Activated CD4-positive, alpha-beta T cell treated with anti-CD3 and anti-CD28 coated beads, Interleukin-10, Interleukin-2, amounts not matched to agents 100 ng/mL and 50 ng/mL, durations not matched to agents 16 hours and 8 hours (primary cell): ENCODE measurements at places on chromosomes 5 and 9.

GRCh38 chr9:95004411-95005277, 278.1 kb downstream of the AOPEP start:
- DNase-seq = peak; percentile 44

- DNase-seq = no peak
Observed at GRCh38 chr5:65832152-65832551, 94.2 kb upstream of the ERBIN start.

GRCh38 chr5:61139931-61140330, 22.3 kb downstream of the SMIM15 start:
- DNase-seq = no peak

DNA sequence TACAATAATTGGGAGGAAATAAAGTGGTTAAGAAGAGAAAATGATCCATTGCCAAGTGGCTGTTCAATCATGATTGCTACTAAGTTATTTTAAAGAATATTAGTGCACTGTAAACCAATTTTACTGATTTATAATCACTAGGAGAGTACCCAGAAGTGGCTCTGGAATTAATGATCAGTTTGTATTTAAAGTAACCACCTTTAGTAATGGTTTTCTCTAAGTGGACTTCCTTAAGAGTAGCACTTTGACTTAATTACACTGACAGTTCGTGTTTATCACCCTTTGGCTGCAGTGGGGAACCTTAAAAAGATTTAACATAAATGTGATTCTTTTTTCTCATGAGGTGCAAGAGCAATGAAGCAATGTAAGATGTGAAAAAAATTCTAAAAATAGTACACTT, 310.8 kb downstream of the CDH12 start:
- no peak for DNase-seq

DNA sequence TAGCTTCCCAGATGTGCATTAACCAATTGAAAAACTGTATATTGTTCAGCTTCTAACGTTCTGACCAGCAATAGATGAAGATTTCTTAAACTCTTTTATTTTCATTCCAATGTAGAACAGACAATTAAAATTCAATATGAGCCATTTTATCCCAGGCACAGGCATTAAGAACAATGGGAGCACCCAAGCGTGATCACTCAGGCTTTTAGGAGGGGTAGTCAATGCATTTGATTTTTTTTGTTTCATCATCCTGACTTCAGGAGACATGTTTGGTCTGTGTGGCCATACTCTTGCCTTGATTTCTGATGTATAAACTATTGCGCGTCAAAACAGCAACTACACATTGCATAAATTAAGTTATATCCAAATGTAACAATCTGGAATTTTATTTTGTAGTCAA, 653.0 kb upstream of the RORB start:
- DNase-seq = no peak

- DNase-seq = no peak
Observed at GRCh38 chr9:136690806-136691261, 3.6 kb upstream of the AGPAT2 start.

DNA sequence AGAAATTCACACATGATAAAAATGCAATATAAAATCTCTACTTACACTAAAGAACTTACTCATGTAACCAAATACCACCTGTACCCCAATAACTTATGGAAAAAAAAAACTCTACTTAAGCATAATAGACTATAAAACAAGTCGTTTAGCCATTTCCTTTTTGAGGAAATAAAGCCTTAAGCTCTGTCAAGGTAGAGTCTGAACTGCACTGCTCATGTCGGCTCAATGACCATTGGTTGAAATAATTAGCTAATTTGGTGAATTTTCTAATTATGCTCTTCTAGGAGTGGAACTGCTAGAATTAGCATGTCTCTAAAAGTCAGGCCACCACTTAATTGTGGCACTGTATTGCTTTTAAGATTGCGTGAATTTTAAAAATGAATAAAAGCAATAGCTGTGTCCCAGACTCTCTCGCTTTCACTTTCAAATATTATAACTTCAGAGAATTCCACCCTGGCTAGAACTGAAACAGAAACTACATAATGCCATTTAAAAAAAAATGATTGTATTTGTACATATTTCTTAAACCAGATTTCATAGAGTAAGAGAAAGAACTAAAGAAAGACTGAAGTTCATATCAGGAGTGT, 113.0 kb upstream of the PCA3 start:
- DNase-seq = peak; percentile 10

GRCh38 chr5:34703767-34704713, 47.9 kb downstream of the RAI14 start:
- no peak for DNase-seq

GRCh38 chr5:405421-405820, 37.6 kb upstream of the EXOC3 start:
- DNase-seq = no peak

DNA sequence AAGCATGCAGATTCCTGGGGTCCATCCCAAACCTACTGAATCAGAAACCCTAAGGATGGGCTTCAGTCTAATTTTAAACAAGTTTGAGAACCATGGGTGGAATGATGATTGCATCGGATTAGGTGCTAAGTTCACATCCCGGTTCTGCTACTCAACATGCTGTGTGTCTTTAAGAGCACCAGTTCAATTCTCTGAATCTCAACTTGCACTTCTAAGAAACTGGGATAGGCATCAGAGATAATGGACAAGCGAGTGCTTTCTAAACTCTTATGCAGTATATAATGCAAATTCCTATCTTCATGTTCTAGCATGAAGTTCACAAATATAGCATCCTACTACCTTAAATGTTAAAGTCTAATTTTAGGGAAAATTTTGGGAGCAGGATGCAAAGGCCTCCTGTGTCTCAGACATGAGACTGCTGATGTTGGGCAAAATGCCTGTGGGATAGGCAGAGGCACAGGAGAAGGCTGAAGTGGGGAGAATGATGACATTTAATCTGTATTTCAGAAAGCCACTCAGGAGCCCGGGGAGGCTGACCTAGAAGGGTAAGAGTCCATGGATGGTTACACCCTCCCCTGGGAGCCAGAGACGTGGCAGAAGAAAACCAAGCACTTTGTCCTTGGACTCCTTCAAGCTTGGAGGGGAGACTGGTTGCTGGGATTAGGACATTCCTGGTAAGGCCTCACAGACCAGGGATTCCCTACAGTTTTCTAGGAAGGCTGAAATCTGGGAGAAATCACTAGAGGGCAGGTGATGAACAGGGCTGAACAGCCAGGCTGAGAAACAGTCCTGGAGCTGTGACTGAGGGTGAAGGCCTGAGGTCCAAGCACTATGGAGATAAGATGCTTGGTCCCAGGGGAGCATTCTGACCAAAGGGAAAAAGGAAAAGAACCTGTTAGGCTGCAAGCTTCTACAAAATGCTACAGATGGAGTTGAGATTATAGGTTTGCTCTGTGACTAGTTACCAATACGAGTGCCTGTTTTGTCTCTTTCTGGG, 311.9 kb upstream of the PANK3 start:
- DNase-seq = no peak

DNA sequence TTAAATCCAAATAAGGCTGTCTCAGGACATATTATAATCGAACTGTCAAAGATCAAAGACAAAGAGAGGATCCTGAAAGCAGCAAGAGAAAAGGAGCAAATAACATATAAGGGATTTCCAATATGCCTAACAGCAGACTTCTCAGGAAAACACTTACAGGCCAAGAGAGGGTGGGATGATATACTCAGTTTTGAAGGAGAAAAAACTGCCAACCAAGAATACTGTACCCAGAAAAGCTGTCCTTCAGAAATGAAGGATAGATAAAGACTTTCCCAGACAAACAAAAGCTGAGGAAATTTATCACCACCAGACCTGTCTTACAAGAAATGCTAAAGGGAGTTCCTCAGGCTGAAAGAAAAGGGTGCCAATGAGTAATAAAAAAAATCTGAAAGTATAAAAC, 16.0 kb downstream of the EGFLAM start:
- DNase-seq = no peak

- DNase-seq = no peak
Observed at GRCh38 chr9:125885405-125886034, 138.3 kb downstream of the PBX3 start.

GRCh38 chr5:140261403-140262171, 41.3 kb downstream of the PFDN1 start:
- DNase-seq = peak; percentile 53

GRCh38 chr9:13174906-13175639, 104.4 kb downstream of the MPDZ start:
- DNase-seq = no peak

- peak; percentile 46 for DNase-seq
Observed at GRCh38 chr5:61790678-61791077, 458.6 kb downstream of the ZSWIM6 start.

DNA sequence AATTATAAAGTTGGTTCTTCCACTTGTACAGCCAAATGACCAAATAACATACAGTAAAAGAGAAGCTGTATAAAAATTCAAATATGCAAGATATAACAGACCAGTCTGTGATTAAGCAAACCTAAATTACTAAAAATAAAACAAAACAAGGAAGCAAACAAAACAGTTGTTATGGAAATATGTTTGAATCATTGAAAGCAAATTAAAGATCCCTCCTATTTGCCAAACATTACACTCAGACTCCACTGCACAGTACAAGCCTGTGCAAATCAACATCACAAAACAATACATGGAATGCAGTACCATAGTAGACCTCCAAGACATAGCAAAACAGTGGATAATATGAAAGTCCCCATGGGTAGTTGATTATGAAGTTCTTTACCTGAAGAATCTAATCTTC, 288.1 kb upstream of the PTGER4 start:
- no peak for DNase-seq

DNA sequence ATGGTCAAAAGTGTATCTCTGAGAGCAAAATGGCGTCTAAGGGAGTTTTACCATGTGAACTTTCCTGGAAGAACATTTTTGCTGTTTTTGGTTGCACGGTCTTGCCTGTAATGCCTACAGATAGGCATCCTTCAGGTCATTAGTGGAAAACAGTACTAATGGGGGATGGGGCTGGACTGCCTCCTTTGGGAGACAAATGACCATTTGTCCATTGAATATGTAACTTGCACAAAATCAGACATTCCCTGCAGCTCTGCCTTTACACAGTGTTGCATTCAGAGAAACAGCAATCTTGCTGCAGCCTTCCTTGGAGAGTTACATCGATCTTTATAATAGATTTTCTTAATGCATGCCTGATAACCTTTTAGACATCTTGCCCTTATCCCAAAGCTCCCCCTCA, 138.5 kb upstream of the EGFLAM start:
- no peak for DNase-seq

DNA sequence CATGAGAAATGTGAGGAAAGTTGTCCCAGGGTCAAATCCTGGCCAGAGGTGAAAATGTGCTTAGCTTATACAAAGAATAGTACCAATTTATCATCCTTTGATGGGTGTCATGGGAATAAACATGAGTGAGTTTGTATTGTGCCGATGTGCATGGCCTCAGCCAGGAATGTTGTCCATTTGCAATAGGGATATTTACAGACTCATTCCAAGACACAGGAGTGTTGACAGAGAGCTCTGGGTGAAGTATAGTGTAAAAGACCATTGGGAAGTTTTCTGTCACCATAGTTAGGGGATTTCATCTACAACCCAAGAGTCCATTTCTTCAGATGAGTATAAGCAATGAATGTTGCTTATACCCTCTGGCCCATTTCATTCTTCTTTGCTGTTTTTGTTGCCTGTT, 160.1 kb downstream of the DMAC1 start:
- no peak for DNase-seq

DNA sequence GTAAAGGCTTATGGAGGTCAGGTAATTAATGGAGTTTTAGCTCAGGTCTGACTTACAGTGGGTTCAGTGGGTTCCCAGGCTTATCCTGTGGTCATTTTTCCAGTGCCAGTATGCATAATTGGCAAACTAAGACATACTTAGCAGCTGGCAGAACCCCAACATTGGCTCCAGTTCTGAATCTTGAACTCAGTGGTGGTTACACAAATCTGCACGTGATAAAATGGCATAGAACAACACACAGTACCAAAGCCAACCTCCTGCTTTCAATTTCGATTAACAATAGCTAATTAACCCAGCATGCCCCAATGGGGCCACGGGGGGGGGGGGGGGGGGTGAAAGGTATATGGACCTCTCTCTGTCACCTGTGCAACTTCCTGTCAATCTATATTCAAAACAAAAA, 19.0 kb upstream of the BARX1 start:
- no peak for DNase-seq

GRCh38 chr5:164377746-164378145, 872.3 kb downstream of the MAT2B start:
- no peak for DNase-seq

DNA sequence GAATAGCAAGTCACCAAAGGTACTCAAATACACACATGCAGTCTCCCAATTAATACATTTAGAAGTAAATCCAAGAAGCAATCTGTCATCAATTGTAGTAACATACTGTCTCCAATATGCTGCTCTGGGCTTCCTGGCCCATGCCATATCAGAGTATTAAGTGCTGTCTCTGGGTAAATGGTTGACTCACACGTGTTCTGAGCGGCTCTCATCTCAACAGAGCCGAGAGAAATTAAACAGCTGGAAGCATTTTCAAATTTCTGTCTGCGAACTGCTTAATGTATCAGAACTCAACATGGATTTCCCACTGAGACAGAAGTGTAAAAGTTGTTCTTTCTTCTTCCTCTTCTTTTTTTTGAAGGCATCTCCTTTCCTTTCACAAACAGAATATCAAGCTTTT, 247.3 kb upstream of the TAS2R1 start:
- no peak for DNase-seq

DNA sequence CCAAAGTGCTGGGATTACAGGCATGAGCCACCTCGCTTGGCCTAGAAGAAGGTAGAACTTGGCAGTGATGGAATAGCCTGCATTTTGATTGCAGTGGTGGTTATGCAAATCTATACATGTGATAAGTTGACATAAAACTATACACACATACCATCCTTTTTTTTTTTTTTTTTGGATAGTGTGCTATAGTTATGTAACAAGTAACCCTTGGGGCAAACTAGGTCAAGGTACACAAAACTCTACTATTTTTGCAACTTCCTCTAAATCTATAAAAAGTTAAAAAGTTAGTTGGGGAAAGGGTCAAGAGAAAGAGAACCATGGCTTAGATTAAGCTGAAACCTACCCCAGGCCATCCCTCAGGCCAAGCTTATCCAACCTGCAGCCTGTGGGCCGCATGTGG, 11.1 kb downstream of the TRIM14 start:
- DNase-seq = no peak

GRCh38 chr5:11298877-11299276, 537.8 kb upstream of the DAP start:
- no peak for DNase-seq

- no peak for DNase-seq
Observed at GRCh38 chr5:116479776-116480675, 94.6 kb downstream of the SEMA6A start.

GRCh38 chr9:129557192-129558036, 63.5 kb downstream of the C9orf50 start:
- DNase-seq = no peak

DNA sequence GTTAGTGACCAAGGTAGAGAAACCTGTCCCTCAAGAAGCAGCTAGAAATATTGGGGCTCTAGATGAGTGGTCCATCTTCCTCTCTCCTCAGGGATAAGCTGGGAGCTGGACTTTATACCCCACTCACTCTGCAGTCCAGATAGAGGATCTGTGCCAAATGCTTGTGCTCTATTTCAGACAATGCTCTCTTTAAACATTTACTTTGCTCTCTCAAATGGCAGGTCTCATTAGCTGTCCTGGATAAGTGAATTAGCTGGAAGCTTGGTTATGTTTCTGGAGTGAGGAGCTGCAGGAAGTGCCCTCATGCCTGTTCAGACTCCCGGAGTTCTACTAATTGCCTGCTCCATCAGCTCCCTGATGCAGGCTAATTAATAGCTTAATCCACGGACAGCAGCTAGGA, 151.1 kb upstream of the CCDC152 start:
- DNase-seq = no peak

- DNase-seq = peak; percentile 16
Observed at GRCh38 chr5:110269478-110270142, 456.9 kb downstream of the TMEM232 start.

GRCh38 chr9:131946180-131946579, 133.5 kb downstream of the MED27 start:
- DNase-seq = no peak
